ENCODE measurements at places on chromosomes 4 and X.
A peak's percentile ranks its signal among the peaks of the same experiment; 100 is the strongest.

GRCh38 chr4:180356766-180357165 lies 1886.4 kb upstream of the TENM3 start:
- no peak for DNase-seq

- DNase-seq, result no peak
These were observed 26.2 kb upstream of the GPR78 start for GRCh38 chr4:8553991-8554405.

- DNase-seq, result no peak
These were observed 144.6 kb upstream of the MAP3K15 start for GRCh38 chrX:19659929-19660328.

GRCh38 chrX:17032351-17032750 lies 85.9 kb downstream of the REPS2 start:
- no peak for DNase-seq

DNA sequence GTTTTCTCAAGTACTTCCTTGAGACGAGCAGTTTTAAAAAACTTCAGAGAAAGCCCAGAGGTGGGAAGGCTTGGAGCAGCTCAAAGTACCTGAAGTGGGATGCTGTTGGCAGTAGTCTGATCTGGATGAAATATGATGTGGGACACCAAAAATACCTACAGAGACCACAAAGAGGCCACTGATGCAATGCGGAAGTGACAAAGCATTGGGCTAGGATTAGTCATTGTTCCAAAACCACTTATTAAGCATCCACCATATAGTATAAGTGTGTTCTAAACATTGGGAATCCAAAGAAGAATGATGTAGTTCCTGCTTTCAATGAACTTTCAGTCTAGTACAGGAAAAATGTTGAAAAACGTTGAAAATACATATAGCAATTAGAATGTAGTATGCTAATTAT lies 386.1 kb upstream of the CNKSR2 start:
- DNase-seq, result no peak

- DNase-seq, result no peak
These were observed 55.9 kb upstream of the RASSF6 start for GRCh38 chr4:73676136-73676535.

- no peak for DNase-seq
These were observed 125.8 kb downstream of the PPEF1 start for GRCh38 chrX:18833071-18833731.

- no peak for DNase-seq
These were observed 29.9 kb upstream of the GPC4 start for GRCh38 chrX:133444952-133445831.

DNA sequence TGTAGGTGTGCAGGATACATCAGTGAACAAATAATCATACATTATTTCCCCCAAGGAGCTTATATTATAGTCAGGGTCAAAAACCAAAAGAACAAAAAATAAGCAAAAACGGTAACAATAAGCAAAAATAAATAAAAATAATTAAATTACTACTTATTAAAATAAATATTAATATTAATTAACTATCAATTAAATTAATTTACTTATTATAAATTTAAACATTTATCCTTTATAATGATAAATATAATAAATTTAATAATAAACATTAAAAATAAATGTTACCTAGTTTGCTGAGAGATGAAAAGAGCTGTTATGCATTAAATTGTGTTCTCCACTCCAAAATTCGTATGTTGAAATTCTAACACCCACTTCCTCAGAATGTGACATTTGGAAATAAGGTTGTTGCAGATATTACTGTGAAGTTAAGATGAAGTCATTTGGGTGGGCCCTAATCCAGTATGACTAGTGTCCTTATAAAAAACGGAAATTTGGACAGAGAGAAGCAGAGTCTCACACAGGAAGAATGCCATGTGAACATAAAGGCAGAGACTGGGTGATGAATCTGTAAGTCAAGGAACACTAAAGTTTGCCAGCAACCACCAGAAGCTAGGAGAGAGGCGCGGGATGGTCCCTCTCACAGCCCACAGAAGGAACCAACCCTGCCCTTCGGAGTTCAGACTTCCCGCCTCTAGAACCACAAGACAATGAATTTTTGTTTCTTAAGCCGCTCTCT lies 67.2 kb upstream of the IBSP start:
- no peak for DNase-seq

- DNase-seq, result no peak
These were observed 69.1 kb downstream of the NR3C2 start for GRCh38 chr4:148373093-148373492.

- DNase-seq, result no peak
These were observed 3.4 kb downstream of the UGT2A1 start for GRCh38 chr4:69649629-69650028.

DNA sequence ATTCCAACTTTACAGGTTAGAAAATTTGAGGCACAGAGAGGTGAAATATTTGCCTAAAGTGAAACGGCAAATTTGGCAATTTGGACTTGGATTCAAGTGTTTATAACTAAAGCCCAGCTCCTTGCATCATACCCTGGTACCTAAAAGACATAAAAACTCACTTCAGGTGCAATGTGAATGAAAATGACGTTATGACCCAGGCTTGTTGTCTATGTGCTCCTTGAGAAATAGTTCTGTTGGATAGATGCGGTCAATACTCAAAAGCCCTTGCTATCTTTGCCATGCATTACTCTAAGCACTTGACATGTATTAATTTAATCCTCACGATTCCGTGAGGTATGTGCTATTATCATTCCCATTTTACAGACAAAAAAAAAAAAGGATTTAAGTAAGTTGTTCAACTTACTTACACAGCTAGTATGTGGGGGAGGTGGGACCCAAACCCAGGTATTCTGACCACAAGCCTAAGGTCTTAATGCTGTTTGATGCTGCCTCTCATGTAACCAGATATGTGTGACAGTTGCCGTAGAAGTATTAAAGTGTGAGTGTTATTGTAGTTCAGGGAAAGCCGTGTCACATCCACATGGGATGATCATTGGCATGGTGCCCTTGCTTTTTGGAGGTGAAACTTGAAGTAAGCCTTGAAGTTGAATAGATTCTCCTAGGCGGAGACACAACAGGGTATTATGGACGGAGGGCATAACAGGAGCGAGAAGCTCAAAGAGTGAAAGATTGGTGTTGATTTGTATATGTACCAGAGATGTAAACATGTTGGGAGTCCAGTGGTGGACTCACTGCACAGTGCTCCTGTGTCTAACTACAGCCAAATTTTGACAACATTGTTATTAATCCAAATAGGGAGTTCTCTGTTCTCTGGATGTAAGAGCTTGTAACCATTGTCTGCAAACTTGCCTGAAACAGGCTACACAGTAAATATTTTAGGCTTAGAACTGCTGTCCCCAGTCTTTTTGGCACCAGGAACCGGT lies 3.1 kb downstream of the SCML1 start:
- no peak for DNase-seq

GRCh38 chrX:24494647-24495075 lies 29.6 kb downstream of the PDK3 start:
- peak; percentile 46 for DNase-seq

- DNase-seq, result no peak
These were observed 43.4 kb upstream of the TMEM154 start for GRCh38 chr4:152723236-152723635.

GRCh38 chr4:111722213-111722720 lies 423.0 kb upstream of the FAM241A start:
- DNase-seq, result no peak

- DNase-seq, result no peak
These were observed 35.4 kb downstream of the TBC1D14 start for GRCh38 chr4:6945052-6945409.

DNA sequence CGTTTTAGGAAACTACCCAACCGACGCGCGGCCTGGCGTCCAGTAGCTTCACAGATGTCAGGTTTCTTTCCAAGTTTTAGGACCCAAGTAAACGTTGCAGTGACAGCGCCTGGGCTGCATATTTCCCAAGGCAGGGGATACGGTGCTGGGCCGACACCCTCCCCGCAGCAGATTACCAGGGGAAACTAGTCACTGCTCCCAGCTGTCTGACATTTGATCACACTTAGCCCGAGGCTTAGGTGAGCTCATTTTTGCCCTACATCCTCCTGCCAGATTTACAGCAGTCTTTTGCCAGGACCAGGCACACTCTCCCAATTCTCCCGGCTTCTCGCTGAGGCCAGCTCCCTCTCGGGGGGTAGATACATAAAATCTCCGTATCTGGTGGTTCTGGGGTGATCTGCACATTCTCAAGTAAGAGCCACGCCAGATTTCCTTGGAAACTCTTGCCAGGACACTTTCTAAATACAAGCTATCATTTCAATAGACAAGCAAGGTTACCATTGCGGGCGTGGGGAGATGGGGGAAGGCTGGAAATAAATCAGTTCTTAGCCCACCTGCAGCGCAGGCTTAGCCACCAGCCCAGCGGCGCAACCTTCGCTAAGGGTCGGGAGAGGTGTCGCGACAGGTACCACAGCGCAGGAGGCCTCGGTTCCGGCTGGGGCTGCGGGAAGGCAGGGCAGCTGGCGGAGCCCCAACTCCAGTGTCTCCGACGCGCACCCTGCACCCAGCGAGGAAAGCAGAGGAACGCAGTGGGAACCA lies 2.5 kb upstream of the SOX3 start:
- no peak for DNase-seq

GRCh38 chr4:47209833-47210232 lies 178.5 kb downstream of the GABRB1 start:
- peak; percentile 41 for DNase-seq

- DNase-seq, result no peak
These were observed 85.0 kb upstream of the FAM241A start for GRCh38 chr4:112060212-112060611.

DNA sequence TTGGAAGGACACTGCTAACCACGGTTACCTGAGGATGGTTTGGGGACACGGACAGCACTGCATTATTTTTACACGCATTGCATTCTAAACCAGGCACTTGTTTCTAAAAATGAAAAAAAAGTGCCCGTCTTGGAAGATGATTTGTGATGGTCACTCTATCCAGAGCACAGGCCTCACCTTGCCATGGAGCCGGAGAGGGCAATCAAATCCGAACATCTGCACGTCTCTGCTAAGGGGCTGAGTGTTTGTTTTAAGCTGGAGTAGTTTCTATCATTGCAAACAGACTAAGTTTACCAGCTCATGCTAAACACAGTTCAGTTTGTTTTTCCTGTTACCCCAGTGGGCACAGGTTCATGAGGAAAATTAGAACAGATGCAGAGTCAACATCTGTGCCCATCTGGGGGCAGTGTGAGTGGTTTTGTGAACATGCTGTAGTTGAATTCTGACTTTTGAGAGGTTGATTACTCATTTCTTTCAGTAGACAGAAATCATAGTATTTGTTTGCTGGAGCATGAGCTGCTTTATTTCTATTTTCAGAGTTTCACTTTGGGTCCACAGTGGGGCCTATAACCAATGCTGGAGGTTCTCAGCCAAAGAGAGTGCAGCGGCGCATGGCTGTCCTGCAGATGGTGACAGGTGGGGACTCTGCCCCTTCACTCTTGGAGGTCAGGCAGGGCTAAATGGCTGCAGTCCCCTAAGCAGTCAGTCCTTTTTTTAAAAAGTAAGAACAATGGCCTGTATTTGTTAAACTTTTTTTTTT lies 65.4 kb upstream of the ENPP6 start:
- DNase-seq, result no peak

DNA sequence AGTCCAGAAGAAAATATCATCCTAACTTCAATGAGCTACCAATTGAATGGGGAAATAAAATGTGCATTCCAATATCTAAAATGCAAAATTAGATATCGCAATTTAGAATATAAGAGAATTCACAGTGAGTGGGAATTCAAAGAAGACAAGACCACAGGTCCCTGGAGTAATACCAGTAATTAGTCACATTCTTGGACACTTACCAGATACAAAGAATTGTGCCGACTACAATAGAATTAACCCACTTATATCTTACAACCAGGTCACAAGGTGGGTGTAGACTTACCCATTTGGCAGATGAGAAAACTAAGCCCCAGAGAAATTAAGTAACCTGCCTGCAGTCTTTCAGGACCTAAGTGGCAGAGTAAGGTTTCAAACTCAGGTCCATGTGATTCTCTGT lies 84.3 kb upstream of the C1QTNF7 start:
- DNase-seq, result no peak

DNA sequence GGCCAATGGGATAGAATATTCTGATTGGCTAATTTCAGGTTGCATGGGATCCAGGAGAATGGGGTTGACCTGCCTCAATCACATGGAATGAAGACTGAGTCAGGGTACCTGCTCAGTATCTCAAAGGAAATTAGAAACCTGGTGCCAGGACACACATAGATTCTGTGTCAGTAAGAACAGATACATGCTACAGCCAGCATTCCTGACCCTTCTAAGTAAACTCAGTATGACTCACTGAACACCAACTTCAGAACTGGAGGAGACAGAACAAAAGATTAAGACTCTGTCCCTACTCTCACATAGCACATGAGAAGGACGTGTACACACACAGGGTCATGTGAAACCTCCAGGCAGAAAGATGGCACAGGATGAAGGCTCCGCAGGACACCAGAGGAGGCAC lies 54.5 kb downstream of the FAM184B start:
- no peak for DNase-seq

GRCh38 chrX:1601051-1601767 lies 9.8 kb downstream of the AKAP17A start:
- no peak for DNase-seq

GRCh38 chrX:116749943-116750342 lies 287.2 kb upstream of the CT83 start:
- DNase-seq, result no peak

DNA sequence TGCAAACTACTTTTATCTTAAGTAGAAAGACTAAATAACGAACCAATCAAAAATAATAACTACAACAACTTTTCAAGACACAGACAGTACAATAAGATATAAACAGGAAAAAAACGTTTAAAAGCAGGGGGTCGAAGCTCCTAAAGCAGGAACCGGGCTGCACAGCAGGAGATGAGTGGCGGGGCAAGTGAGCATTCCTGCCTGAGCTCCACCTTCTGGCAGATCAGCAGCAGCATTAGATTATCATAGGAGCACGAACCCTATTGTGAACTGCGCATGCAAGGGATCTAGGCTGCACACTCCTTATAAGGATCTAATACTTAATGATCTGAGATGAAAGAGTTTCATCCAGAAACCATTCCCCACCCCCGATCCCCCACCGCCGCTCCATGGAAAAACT lies 146.2 kb downstream of the TEX11 start:
- no peak for DNase-seq

- DNase-seq, result no peak
These were observed 83.1 kb upstream of the GYPA start for GRCh38 chr4:144223661-144224060.

DNA sequence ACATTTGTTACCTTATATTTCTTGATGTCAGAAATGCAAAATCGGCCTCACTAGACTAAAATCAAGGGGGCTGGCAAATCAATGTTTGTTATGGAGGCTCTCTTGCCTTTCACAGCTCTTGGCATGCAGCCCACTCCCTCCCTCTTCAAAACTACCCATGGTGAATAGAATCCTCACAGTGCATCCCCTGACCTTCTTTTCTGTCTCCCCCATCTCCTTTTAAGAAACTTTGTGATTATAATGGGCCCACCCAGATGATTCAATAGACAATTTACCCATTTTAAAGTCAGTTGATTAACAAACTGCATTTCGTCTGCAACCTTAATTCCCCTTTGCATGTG lies 184.0 kb downstream of the PCDH7 start:
- DNase-seq, result no peak

GRCh38 chr4:141131723-141132071 lies 1.6 kb downstream of the RNF150 start:
- DNase-seq, result no peak

GRCh38 chr4:145883101-145883694 lies 55.4 kb downstream of the ZNF827 start:
- no peak for DNase-seq

Data from BJ (cell line).